ENCODE measurements at places on chromosomes 5 and 9.

DNA sequence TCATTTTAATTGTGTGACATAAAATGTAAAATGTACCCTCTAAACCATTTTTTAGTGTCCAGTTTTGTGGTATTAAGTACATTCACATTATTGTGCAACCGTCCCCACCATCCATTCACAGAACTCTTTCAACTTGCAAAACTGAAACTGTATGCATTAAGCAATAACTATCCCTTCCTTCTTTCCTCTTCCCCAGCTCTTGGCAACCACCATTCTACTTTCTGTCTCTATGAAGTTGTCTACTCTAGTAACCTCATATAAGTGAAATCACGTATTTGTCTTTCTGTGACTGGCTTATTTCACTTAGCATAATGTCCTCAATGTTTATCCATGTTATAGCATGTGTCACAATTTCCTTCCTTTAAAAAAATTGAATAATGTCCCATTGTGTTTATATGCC lies 142.4 kb downstream of the C9orf152 start:
- no peak for DNase-seq

DNA sequence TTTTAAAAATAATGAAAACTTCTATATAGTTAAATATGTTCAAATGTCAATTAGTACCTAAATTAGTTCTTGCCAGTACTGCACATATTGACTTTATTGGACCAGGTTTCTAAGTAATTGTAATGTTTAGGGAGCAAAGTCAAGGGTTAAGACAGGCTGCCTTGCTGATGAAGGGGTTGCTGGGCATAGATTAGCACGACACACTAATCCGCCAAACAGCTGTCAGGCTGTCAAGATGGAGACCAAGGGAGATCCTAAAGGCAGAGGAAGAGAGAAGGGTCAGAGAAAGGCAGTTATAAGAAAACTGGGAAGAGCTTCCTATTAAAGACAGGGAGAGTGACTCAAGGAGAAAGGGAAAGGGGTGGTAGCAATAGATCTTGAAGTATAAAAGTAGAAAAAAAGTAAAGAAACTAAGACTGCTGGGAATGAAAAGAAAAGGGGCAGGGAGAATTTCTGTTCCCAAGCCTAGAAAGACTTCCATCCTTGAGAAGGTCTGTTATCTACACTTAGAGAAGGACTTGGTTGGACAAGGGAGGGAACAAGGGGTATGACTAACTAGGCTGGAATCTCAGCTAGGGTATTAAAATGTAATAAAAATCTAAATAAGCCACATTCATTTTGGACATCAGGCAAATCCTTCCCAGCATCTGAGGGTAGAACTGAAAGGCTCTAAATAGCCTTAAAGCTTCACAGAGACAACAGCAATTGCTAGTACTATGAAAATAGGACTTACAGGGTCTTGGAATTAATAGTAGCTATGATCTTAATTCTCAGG lies 188.7 kb downstream of the FBXL17 start:
- no peak for DNase-seq

GRCh38 chr5:1997640-1998347 lies 115.1 kb upstream of the IRX4 start:
- DNase-seq, result no peak

- DNase-seq, result peak; percentile 22
Observed at GRCh38 chr9:88173378-88173999, 35.2 kb upstream of the SPATA31C2 start.

- DNase-seq, result no peak
Observed at GRCh38 chr9:107312376-107313050, 29.4 kb downstream of the RAD23B start.

GRCh38 chr5:124236361-124237205 lies 509.9 kb downstream of the ZNF608 start:
- no peak for DNase-seq

DNA sequence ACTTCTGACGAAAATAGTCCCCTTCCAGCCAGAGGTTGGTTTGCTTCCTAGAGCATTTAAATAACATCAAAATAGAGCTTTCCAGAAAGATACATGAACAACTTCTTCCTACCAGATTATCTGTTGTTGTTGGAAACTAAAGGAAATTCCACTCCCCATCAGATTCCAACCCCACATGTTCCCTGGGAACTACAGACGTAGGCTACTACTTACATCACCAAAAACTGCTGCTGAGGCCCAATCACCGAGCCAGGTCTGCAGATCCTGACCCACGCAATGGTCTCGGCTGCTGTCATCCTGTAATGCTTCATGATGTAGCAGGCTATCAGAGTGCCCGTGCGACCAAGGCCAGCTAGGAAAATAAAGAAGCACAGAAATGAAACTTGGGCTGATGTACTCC lies 73.4 kb downstream of the HABP4 start:
- no peak for DNase-seq

DNA sequence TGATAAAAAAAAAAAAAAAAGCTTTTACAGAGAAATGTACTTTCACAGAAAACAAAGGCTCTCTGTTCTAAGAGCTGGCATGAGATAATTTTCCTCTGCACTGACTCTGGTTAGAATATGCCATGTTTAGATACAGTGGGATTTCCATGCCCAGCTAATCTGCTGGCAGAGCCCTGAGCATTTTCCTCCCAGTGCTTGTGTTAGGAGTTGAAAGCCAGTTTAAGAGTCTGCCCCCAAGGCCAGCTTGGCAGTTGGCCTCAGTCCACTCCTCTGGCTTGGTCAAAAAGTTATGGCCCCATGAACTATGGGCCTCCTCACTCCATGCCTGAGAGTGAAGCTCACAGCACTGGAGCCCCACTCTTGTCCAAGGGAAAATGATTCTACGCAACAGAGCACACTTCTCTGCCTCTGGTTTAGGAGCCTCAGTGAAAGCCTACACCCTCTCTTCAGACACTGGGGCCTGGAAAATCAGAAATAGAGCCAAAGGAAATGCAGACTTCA lies 21.9 kb downstream of the MOCS2 start:
- DNase-seq, result no peak

GRCh38 chr5:59416026-59416425 lies 477.5 kb downstream of the PDE4D start:
- DNase-seq, result no peak

DNA sequence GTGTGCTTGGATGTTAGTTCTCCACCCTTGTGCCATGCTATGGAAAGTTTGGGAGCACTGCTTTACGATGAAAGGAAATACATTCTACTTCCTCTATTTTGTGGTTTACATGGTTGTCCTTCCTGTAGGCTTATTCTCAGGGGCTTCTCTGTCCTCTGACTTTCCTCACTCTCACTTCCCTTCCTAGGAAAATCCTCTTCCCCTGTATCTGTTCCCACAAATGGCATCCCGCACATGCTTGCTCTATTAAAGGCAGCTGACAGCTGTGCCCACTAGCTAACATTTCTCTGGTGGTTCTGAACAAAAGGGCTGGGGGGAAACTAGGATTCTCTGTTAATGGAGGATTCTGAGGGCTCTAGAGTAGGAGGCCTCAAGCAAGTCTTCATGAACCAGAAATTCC lies 52.4 kb downstream of the FAM170A start:
- no peak for DNase-seq

DNA sequence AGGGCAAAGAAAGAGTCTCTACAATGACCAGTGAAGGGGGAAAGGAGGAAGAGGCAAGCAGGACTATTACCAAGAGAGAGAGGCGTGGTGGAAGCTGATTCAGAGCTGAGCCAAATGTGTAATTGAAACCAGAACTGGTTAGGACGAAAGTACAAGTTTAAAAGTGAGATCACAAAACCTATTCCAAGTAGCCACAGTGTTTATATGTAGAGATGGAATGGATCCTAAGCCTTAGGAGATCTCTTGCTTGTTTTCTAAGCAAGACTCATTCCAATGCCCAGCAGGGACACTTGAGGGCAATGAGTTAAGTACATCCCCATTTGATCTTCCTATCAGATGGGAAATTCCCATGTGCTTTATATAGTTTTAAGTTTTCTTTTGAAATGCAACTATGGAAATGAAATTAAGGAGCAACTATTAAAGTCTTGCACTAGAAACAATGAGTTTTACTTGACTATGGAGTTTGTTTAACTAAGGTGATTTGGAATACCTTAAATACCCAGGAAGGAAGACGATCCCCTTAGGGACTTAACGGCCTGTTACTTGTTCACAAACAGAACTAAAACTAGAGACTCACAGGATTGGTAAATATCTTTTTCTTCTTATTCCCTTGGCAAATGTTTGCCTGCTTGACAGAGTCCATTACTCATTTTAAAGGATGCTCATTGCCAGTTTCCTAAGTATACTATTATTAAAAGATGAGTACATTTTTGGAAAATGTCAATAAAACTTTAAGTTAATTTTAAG lies 51.1 kb upstream of the SNX2 start:
- no peak for DNase-seq

- no peak for DNase-seq
Observed at GRCh38 chr5:180599981-180600553, 8.8 kb upstream of the SCGB3A1 start.

GRCh38 chr5:36158144-36158543 lies 6.2 kb downstream of the SKP2 start:
- no peak for DNase-seq

- no peak for DNase-seq
Observed at GRCh38 chr9:76101947-76102346, 211.5 kb downstream of the PCSK5 start.

DNA sequence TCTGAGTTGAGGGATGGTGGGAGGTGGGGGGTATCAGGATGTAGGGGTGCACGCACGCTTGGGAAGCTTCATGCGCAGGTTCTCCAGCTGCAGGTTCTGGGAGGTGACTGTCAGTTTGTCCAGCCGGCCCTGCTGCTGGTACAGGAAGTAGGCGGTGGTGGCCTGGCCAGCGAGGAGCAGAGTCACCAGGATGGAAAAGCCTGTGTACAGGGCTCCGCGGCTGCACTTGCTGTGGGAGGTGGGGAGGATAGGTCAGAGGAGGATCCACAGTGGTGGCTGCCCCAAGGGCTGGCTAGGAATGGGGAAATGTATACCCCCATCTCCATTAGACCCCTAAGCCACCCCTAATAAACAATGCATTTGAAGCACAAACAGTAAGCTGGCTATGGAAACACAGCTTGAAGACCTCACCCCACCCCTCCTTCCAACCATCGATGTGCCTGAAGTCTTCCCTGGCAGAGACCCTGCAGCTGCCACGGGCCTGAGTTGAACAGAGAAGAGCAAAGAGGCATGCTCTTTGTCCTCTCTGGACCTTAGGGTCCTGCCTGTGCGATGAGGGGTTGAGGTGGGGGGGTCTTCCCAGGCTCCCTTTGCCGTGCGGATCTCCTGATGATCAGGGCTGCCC lies 5.5 kb downstream of the CD74 start:
- DNase-seq, result no peak

- DNase-seq, result no peak
Observed at GRCh38 chr9:76878933-76879332, 27.0 kb downstream of the PRUNE2 start.

- DNase-seq, result no peak
Observed at GRCh38 chr5:75617736-75618352, 6.6 kb downstream of the ANKDD1B start.

DNA sequence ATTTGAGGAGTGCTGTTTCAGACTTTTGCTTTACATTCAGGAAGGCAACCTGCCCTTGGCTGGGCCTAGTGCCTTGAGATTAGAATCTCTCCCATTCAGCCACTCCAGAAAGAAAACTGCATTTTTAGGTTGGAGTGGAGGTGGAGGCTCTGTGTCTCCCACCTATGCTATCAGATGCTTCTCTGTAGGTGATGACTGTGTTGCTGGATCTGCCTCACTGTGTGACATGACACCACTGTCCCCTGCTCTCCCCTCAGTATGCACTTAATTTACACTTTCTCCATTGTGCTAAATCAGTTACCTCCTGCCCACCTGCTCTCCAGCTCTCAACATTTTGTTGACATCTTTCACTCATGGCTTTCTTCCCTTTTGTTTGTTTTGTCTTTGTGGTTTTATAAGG lies 265.8 kb downstream of the TENT4A start:
- no peak for DNase-seq

GRCh38 chr5:115069087-115069968 lies 100.4 kb downstream of the TRIM36 start:
- DNase-seq, result no peak

GRCh38 chr5:10329446-10329819 lies 21.7 kb upstream of the CMBL start:
- no peak for DNase-seq

- peak; percentile 18 for DNase-seq
Observed at GRCh38 chr9:127451858-127452656, 747 bp downstream of the LRSAM1 start.

- no peak for DNase-seq
Observed at GRCh38 chr9:19656704-19657103, 132.1 kb downstream of the SLC24A2 start.

- DNase-seq, result no peak
Observed at GRCh38 chr5:154302161-154302560, 111.6 kb downstream of the GALNT10 start.

DNA sequence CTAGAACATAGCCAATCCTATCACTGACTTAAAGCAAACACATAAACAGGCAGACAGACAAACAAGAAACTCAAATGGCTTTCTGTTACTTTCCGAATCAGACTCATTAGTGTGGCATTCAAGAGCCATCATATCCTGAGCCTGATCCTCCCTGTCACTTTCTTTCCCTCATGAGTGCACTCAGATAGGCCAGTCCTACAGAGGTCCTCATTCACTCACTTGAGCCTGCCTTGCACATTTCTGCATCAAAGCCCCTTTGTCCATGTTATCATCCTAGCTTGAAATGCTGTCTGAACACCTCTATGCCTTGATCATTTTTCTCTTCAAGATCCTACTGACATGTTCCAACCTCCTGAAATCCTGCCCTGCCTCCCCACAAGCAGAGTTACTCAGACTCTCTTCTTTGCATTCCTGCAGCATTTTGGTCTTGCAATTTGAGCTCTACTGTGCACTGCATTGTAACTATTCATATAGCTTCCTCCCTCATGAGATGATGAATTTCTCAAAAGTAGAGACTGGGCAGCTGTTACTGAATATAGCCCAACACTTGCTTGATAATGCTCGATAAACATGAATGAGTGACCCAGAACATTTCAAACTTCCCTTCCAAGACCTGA lies 126.9 kb downstream of the PALM2AKAP2 start:
- DNase-seq, result no peak

- DNase-seq, result peak; percentile 71
Observed at GRCh38 chr9:114385397-114386181, 2.2 kb downstream of the AKNA start.

- no peak for DNase-seq
Observed at GRCh38 chr9:98083061-98083501, 26.5 kb downstream of the NANS start.

DNA sequence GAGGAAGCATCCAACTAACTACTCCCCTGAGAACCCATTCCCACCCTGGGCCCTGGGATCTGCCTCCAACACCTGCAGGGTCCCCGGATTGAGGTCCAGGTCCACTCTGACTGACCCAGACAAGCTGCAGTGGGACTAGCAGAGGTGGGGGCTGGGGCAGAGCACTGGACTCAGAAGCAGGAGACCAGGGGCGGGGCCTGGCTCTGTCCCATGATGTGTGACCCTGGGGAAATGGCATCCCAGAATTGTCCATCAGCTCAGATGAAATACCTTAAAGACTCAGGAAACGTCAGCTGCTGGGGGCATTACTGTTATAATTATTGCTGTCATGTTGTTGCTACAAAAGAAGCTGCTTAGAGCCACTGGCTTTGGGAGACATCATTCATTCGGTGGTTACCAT lies 202.4 kb downstream of the C9orf50 start:
- DNase-seq, result no peak

- DNase-seq, result no peak
Observed at GRCh38 chr5:110038297-110038997, 348.7 kb downstream of the MAN2A1 start.
